ENCODE measurements at places on chromosomes 16 and 17. TPM values are rescaled to one million over a fixed set of nuclear protein-coding genes. Genes with fewer than 3 reads are reported as not detected.

PRR35 gene
- total RNA-seq: 2.2 TPM

LGALS9B gene
- total RNA-seq: not detected

HEATR9 gene
- total RNA-seq: not detected

AGRP gene
- not detected for total RNA-seq

DNA sequence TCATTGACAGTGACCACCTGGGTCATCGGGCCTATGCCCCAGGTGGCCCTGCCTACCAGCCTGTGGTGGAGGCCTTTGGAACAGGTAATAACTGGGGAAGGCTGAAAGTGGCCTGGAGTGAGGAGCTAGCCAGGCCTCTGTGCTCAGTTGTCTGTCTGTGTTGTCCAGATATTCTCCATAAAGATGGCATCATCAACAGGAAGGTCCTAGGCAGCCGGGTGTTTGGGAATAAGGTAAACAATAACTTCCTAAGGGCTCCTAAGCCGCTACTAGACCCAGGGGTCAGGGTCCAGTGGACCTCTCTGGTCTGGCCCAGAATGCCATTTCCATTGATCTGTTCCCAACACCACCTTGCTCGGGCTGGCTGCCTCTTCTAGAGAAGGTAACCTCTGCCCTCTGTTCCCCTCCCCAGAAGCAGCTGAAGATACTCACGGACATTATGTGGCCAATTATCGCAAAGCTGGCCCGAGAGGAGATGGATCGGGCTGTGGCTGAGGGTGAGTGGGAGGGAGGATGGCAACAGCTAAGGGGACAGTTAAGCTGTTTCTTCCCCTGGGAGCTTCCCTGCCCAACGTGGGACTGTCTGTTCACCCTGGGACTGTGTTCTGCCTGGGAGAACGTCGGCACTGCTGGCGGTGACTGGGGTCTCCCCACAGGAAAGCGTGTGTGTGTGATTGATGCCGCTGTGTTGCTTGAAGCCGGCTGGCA, 1.9 kb upstream of the MLX start:
- no peak for DNase-seq

GRCh38 chr17:50699410-50699809, 8.3 kb downstream of the ANKRD40 start:
- no peak for DNase-seq
